ENCODE measurements at places on chromosomes 2 and 18.

GRCh38 chr2:20622296-20622686 lies 28.6 kb downstream of the HS1BP3 start:
- DNase-seq, result no peak

DNA sequence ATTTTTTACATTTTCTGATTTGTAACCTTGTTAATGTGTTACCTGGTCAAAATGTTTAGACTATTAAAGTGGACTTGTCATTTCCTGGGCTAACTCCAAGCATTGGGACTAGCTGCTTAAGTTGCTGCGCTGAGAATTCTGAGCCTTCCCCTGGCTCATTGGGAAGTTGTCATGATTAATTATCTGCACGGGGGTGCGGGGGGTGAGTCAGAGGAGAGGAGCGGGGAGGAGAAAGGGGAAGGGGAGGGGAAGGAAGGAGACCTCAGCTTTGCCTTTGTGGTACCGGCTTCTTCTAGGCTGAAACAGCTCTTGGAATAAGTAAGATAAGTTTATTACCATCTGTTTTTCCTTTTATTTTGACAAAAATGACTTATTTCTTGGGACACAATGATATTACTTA lies 52.9 kb upstream of the APCDD1 start:
- no peak for DNase-seq

GRCh38 chr2:232698556-232699091 lies 1.5 kb downstream of the GIGYF2 start:
- DNase-seq, result no peak

DNA sequence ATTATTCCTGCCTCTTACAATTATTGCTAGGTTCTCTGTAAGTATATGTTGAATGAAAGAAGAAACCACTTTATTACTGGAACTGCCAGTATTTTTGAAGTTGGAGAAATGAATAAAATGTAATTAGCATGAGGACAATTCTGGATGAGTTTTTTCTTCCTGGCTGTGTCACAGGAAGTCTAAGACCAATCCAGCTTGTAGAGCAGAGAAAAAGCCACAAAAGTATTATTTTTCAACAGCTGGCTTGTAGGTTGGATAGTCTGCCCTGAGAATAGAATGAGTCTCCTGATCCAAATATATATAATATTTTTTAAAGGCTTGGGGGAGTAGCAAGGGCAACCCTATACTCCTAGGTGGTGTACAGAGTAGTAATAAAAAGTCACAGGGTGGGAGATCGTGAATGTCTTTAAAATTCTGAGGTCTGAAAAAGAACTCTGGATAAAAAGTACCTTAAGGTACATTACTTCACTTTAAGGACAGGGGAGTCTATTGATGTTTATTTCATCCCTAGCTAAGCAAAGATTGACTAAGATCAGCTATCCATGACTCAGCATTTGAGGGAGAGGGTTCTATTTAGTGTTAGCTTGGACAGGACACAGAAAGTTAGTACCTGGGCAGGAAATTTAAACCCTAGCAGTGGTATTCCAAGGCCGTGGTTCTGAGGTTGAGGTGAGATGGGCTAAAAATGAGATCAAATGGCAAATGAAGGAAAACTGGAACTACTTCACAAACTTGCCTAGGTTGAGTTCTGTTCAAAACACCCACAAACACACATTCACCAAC lies 31.7 kb downstream of the SLC40A1 start:
- DNase-seq, result no peak

DNA sequence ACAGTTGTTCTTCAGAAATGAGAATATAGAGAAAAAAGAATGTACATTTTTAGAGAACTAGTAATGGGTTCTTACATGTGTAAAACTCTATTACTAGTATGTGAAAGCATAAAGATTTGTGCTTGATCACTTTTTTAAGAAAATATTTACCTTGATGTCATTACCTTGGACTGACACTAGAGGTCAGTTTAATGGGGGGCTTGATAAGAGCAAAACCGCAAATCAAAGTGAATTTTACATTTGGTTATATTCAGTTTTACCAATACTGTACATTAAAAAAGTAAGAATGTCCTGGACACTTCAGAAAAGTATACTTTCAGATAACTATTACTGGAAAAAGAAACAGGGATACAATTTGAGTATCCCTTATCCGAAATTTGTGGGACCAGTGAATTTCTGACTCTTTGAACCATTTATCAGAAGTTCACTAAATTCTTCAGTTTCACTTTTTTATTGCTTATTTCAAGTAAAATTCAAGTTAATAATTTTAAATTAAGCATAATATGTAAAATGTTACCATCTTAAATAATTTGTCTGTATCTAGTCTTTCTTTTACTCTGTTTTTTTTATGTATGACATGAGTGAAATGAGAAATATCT lies 1149.5 kb downstream of the DSC3 start:
- peak; percentile 3 for DNase-seq

GRCh38 chr2:230050136-230050535 lies 18.6 kb downstream of the SLC16A14 start:
- DNase-seq, result no peak

GRCh38 chr2:231616296-231616695 lies 23.6 kb downstream of the TEX44 start:
- DNase-seq, result no peak

DNA sequence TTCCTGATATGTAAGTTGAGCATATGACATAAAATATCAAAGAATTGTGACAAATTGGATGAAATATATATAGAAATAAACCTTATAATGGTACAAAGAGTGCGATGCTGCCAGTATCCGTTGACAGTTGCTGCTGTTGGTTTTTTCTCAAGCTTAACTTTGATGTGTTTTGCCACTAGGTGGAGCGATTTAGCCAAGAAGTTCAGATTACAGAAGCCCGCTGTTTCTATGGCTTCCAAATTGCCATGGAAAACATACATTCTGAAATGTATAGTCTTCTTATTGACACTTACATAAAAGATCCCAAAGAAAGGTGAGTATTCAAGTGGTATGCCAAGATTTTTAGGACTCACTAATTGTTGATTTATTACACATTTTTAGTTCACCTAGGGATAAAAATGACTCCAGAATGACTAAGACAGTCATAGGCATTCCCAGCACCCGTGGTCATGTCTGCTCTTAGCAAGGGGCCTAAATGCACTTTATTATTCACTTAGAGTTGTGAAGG lies 2.1 kb downstream of the RRM2 start:
- DNase-seq, result no peak

GRCh38 chr2:125408874-125409538 lies 1247.0 kb upstream of the GYPC start:
- no peak for DNase-seq

- DNase-seq, result no peak
Observed at GRCh38 chr2:137348301-137348700, 583.0 kb downstream of the THSD7B start.

DNA sequence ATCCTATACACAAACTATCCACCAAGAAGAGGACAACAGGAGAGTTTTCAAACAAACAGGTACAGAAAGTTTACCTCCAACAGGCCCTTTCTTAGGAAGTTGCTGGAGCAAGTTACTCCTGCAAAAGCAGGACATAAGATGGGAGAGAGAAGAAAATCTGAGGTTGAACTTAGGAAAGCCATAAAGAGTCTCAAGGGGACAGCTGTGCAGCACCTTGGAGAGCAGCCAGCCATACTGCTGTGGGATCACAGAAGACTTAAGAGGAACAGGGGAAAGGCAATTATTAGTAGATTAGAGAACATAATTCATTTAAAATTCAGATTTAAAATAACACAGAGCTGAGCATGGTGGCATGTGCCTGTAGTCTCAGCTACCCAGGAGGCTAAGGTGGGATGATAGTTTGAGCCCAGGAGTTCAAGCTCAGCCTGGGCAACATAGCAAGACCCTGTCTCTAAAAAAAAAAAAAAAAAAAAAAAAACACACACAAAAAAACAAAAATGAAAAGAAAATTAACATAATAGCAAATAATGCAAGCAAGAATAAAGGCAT lies 148.1 kb upstream of the SIX3 start:
- no peak for DNase-seq

DNA sequence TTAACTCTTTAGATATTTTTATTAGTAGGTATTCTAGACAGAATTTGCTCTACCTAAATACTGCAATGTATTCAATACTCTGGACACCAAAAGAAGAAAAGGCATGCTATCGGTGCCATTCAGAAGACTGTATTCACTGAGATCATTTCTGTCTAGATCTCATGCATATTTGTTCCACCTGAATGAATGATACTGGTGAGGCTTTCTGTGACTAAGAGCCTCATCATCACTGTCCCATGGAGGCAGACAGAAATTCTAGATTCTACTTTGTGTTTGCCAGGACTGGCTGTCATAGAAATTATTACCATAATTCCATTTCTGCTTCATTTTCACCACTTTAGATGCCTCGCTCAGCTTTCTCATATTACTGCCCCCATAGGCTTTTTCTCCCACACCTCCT lies 340.7 kb downstream of the MBD2 start:
- no peak for DNase-seq

DNA sequence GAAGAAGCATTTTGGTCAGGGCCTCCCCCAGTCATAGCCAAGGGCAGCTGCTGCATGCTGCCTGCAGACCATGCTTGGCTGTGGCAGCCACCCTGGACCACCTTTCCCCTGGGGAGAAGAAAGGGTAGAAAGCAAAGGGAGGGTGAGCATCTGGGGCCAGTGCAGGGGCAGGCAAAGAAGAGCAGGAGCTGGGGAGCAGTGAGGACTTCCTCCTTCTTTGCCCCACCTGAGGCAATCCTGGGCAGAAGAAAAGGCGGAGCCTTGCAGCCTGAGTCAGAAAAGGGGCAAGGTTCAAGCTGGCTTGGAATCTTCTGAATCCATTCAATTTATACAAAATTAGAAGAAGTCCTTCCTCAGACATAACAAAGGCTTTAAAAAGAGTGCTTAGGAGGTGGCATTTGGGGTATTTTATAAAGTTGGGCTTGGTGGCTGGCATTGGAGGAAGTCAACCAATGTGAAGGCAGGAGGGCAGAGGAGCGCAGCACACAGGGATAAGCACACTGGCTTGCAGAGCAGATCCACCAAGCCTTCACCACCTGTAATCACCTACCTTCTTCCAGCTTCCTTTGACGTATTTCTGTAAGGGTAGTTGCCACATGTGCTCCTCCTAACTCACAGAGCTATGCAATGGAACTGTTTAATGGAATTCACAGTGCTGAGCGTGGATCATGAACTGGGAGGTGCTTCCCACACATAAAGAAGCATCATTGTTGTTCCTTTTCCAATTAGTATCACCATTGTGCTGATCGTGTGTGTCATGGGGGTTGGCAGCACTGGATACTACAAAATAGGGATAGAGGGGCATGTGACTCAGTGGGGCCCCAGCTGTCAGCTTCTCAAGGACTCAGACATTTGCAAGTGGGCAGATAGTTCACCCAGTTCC lies 154.4 kb upstream of the EPAS1 start:
- DNase-seq, result no peak

- DNase-seq, result no peak
Observed at GRCh38 chr2:121903037-121903689, 147.7 kb downstream of the TSN start.

GRCh38 chr2:2744107-2744506 lies 413.0 kb upstream of the MYT1L start:
- DNase-seq, result no peak

GRCh38 chr18:50776383-50776782 lies 43.4 kb downstream of the MRO start:
- no peak for DNase-seq

DNA sequence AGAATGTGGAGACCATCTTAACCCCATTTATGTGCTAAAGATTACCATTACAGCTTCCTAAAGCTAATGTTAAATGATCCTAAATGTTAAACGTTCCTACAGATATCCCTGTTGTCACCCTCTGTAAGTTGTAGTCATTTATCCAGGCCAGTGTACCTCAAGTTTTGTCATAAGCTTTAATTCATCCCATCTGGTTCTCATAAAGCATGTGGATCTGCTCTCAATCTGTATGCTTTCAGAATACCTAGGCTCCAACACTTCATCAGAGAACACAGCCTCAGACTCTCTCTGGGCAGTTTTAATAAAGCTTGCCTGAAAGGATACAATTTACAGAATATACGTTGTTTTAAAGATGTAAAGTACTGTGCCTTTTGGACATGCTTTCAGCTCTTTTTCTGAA lies 4.2 kb upstream of the CCDC178 start:
- no peak for DNase-seq

- DNase-seq, result no peak
Observed at GRCh38 chr2:152594022-152594766, 123.1 kb downstream of the PRPF40A start.

DNA sequence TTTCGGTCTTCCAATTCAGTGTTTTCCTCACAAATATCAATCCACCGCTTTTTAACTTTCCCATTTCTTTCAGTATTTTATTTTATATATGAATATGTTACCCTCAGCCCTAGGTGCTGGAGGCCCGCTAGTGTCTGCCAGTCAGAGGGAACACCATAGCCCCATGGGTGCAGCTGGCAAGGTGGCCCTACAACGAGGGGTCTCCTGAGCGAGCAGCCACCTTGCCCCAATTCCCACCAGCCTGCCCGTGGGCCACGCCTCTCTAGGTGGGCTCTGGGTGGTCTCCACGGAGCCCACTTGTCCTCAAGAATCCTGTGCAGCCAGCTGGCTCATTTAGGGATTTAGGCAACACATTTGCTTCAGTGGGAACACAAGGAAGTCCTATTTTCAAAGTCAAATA lies 72.5 kb upstream of the RGPD5 start:
- DNase-seq, result no peak

DNA sequence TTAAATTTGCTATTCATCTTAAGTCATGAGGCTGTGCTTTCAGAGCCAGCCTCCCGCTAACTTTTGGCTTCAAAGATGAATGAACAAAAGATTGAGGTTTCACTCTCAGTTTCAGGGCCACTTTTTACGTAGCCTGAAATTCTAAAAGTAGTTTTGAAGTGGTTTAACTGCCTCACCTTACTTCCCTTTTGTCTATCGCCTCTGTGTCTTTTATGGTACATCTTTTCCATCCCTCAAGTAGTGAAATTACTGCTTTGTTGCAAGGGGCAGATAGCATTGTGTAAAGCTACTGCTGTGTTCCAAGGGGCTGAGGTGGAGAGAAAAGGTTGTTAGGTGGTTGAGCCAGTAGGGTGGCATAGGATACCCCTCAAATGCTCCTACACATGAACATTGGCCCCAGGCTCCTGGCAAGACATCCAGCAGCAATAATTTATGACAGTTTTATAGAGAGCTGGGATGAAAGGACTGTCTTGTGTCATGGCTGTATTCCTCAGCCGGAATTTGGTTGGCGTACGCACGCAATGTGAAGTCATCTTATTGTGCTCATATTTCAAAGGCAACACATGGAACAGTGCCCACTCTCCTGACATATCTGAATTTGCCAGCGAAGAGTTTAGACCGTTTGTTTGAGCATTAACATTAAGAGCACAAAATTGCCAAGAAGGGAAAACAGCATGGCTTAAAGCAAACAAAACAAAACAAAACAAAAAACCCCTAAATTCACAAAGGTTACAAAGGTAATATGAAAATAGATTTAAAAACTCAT lies 32.2 kb downstream of the QPCT start:
- DNase-seq, result peak; percentile 91

- DNase-seq, result no peak
Observed at GRCh38 chr2:134508391-134508790, 210.4 kb downstream of the TMEM163 start.

Data from SJSA1 (cell line).